PC-3 (cell line): ENCODE measurements at places on chromosomes 2 and 18. TPM values are rescaled to one million over a fixed set of nuclear protein-coding genes. Genes with fewer than 3 reads are reported as not detected.

The FOXI3 gene
- total RNA-seq = not detected in 2 replicates

The VWC2L gene
- total RNA-seq = not detected in 2 replicates

The ELOA2 gene
- total RNA-seq = not detected in 2 replicates

The DNAJC5G gene
- total RNA-seq = not detected in 2 replicates

The SANBR gene
- total RNA-seq = 4.8 and 6.1 TPM in 2 replicates

The ARHGAP25 gene
- total RNA-seq = not detected in 2 replicates

The EEF1B2 gene
- total RNA-seq = 596 and 616 TPM in 2 replicates

The SERPINB13 gene
- not detected in 2 replicates for total RNA-seq

The TYMS gene
- 63.2 and 69.7 TPM in 2 replicates for total RNA-seq

The NMUR1 gene
- total RNA-seq = 0.17 TPM in 1 of 2 replicates, not detected in the other

The SLC4A5 gene
- total RNA-seq = 0.40 and 2.4 TPM in 2 replicates

The OTOS gene
- total RNA-seq = not detected in 2 replicates

The C2orf66 gene
- 0.51 TPM in 1 of 2 replicates, not detected in the other for total RNA-seq

The PLGLB2 gene
- total RNA-seq = 0.87 TPM in 1 of 2 replicates, not detected in the other

The AQP4 gene
- total RNA-seq = not detected in 2 replicates

The LONRF2 gene
- 1.1 and 1.3 TPM in 2 replicates for total RNA-seq

The CTLA4 gene
- not detected in 2 replicates for total RNA-seq

The OSR1 gene
- 30.6 and 33.5 TPM in 2 replicates for total RNA-seq

The EPAS1 gene
- 43.2 and 77.0 TPM in 2 replicates for total RNA-seq

The BARD1 gene
- 20.0 and 30.5 TPM in 2 replicates for total RNA-seq

The SH3RF3 gene
- total RNA-seq = 11.7 and 16.3 TPM in 2 replicates

The SNTG2 gene
- not detected in 2 replicates for total RNA-seq

The LHCGR gene
- not detected in 2 replicates for total RNA-seq

The INPP5D gene
- 0.26 and 1.9 TPM in 2 replicates for total RNA-seq

The MPP4 gene
- total RNA-seq = 0.52 and 0.77 TPM in 2 replicates

The RAMP1 gene
- total RNA-seq = 210 and 248 TPM in 2 replicates

The AUP1 gene
- 218 and 233 TPM in 2 replicates for total RNA-seq

The UGT1A4 gene
- total RNA-seq = not detected in 2 replicates
